ENCODE measurements at places on chromosomes 1 and 21. TPM values are rescaled to one million over a fixed set of nuclear protein-coding genes. Genes with fewer than 3 reads are reported as not detected.

DNA sequence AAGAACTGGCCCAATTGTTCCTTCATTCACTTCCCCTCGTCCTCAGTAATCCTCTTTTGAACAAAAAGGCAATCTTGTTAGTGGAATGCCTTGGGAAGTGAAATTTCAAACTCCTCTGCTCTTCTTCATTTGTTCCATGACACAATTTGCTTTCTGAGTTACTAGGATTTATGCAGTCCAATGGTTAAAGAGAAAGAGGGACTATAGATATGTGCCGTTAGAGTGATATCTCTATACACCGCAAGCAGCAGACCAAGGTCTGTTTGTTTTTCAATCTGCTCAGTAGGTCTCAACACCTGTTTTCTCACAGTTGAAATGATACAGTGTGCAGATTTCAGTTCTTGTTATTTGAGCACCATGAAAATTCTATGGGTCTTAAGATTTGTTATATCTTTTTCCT is 244.0 kb downstream of the DNM3 start:
- DNase-seq: no peak

- no peak for DNase-seq
Observed at GRCh38 chr1:31372751-31373055, 173 bp downstream of the FABP3 start.

DNA sequence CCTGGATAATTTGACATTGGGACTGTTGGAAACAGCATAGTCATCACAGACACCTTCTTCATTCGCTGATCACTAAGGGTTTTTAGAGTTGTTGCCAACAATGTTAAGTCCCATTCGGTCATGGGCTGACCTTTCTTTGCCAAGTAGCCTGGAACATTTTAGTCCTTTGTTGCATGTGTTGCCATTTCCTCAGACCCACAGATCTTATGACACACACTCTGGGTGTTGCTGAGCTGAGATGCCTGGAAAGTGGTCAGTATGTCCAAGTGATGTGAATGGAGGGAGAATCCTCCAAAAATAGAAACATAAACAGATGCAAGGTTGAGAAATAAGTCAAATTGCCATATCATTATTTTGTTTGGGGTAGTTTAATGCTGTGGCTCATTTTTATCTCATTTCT is 61.5 kb upstream of the GJA5 start:
- no peak for DNase-seq

- no peak for DNase-seq
Observed at GRCh38 chr1:111690306-111690617, 48.9 kb downstream of the INKA2 start.

DNA sequence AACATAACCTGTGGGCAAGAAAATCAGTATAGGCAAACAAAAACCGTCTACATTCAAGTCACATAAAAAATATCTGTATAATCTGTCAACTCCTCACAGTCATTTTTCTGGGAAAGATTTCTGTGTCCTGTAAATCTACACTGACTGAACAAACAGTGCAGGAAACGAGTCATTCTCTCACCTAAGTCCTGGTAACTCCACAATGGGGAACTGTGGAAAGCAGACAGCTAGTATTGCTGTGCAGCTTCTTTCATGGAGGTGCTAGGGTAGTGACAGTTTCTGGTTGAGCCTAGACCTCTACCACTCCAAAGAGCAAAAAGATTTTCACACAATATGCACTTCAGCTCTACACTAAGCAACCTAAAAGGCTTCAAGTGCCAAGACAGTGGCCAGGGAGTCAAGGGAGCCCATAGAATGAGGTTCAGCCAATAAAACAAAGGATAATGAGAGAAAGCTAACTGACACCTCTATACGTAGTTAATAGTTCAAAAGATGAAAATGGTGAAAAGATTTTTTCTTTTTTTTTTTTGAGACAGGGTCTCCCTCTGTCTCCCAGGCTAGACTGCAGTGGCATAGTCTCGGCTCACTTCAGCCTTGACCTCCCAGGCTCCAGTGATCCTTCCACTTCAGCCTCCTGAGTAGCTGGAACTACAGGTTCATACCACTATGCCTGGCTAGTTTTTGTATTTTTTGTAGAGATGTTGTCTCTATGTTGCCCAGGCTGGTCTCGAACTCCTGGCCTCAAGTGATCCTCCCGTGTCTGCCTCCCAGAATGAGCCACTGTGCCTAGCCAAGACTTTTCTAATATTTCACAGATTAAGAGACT is 5.5 kb downstream of the PTP4A2 start:
- peak; percentile 23 for DNase-seq

The PLEKHN1 gene
- total RNA-seq: 2.2 TPM

The RCAN1 gene
- 7.8 TPM for total RNA-seq

The CLEC20A gene
- total RNA-seq: not detected
